ENCODE measurements at places on chromosomes 4 and X. TPM values are rescaled to one million over a fixed set of nuclear protein-coding genes. Genes with fewer than 3 reads are reported as not detected.

- DNase-seq: no peak
Observed at GRCh38 chr4:76581077-76581962, 146.3 kb downstream of the SHROOM3 start.

DNA sequence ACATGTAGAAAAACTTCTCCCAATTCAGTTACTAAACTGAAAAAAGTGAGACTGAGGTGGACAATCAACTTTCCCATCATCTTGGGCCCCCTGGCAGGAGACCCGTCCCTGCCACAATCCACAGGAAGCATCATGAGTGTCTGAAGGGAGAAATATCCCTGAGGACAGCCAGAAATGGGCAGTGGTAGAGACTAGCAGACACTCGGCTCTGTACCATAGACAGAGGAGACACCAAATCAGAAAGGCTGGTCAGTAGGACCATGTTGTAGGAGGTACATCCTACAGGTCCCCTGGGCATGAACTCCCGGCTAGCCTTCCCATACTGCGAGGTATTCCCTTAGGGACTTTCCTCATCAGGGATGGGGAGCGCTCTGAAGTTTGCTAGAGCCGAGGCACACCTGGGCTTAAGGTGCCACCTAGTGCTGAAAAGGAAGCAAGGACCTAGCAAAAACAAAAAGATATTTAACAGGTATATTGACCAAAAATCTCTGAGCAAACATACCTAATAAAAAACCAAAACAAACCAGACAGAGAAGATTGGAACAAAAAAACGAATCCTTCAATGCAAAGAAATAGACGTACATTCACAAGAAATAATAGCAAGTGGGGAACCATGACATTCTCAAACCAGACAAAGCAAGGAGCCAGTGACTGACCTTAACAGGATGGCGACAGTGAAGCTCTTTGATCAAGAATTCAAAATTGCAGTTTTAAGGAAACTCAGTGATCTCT is 55.6 kb downstream of the HAUS3 start:
- no peak for DNase-seq

The XAGE1A gene
- total RNA-seq: not detected

- DNase-seq: no peak
Observed at GRCh38 chr4:139278912-139279759, 889 bp downstream of the MGARP start.

The HS3ST1 gene
- 3.8 TPM for total RNA-seq

DNA sequence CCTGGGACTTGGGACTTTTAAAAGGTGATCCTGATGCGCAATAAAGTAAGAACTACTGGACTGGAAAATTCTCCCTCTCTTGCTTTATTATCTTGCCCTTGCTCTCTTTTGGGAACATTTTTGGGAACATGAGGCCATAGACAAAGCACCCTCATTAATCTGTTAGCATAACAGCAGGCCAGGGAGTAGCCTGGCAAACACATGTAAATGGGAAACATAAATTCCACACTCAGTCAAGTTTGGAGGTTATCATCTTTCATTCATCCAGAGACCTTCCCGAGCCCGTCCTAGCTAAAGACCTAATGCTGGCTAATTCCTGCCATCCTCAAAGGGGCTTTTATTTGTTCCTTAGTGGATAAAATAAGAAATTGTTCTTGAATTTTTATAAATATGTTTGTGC is 162.8 kb upstream of the ARX start:
- DNase-seq: no peak

GRCh38 chrX:14501327-14501726 is 28.0 kb upstream of the GLRA2 start:
- no peak for DNase-seq

DNA sequence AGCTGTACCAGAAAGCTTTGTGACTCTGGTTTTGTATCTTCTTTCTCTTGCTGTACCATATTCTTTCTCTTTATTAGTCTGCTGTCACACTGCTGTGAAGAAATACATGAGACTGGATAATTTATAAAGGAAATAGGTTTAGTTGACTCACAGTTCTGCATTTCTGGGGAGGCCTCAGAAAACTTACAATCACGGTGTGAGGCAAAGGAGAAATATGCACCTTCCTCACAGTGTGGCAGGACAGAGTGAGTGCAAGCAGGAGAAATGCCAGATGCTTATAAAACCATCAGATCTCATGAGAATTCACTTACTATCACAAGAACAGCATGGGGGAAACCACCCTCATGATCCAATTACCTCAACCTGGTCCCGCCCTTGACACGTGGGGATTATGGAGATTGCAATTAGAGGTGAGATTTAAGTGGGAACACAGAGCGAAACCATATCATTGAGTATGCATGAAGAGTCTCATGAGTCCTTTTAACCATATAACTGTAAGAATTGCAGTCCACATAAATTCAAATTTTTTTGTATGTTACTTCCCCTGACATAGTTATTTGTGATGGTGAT is 67.4 kb upstream of the INPP4B start:
- no peak for DNase-seq

DNA sequence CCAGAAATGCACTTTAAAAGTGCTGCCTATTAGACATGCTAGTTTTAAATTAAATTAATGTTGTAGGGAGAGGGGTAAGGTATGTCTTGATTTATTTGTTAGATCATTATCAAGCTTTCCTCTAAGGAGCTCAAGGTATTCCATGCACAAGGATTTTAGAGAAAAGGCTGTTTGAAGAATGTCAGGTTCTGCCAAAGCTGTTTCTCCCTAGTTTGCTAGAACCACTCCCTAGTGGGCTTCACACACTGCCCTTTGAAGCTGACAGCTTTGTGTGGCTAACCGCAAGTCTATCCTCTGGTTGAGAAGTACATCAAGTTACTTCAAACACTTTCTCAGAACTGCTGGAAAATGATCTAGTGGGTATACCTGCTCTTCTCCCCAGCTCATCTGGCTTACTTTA is 32.3 kb downstream of the RASL11B start:
- DNase-seq: no peak

DNA sequence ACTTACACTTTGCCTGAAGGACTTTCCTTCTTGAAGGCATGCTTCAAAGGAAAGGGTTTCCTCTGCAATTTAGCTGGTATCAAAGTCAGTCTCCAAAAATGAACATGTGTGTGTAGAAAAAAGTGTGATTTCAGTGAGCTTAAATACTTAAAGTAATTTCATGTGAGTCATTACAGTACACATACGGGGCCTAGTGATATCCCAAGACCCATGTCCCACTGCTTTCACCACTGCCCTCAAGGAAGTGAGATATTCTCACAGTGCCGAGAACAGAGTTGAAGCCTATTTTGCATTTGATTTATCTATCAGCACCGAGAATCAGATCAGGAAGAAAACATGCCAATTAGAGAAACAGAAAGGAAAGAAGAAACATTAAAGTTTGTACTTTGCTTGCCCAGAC is 61.0 kb downstream of the CHST7 start:
- DNase-seq: no peak

GRCh38 chr4:83272900-83273299 is 11.7 kb downstream of the COQ2 start:
- no peak for DNase-seq

- no peak for DNase-seq
Observed at GRCh38 chrX:682892-683291, 52.3 kb downstream of the SHOX start.

The CT83 gene
- not detected for total RNA-seq

GRCh38 chr4:78666830-78667258 is 109.3 kb upstream of the BMP2K start:
- no peak for DNase-seq

DNA sequence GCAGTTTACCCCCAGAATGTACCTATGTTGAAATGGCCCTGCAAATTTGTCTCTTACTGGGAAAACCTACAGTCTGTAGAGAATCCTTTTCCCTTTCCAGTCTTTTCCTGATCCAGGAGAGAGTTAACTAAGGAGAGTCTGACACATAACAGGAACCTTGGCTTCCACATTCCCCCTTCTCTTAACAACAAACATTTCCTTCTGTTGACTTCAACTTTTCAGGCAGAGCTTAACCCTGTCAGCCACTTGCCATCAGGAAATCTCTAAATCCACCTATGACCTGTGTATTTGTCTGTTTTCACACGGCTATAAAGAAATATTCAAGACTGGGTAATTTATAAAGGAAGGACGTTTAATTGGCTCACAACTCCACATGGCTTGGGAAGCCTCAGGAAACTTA is 45.6 kb upstream of the GPR78 start:
- DNase-seq: no peak

The RBM3 gene
- 157 TPM for total RNA-seq

DNA sequence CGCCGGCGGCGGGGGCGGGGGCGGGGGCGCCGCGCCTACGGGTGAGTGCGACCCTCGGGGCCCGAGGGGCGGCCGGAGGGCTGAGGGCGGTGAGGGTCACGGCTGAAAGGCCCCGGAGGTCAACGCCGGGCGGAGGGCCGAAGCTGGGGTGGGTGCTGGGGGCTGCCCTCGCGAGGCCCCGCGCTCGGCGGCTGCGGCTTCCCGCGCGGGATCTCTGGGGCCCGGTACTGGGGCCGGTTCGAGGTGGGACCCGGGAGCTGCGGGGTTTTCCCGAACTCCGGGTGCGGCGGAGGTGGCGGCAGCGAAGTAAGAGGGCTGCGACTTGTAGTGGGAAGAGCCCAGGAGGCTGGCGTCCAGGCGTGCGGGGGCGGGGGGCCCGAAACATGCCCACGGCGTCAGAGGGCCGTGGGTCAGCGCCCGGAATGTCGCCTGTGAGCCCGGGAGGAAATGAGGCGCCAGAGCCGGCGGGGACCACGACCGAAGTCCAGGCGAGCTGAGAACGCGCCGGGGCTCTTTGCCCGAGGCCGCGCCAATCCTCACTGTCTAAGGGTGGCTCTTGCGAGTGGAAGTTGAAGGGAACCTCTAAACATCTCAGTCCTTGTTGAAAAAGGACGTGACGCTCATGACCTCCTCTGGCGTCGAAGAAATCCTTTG is 407 bp downstream of the IL13RA1 start:
- DNase-seq: peak; percentile 67

The VCX gene
- total RNA-seq: not detected

The MXRA5 gene
- total RNA-seq: 7.0 TPM

The SPATA18 gene
- total RNA-seq: 24.7 TPM

The F8 gene
- 37.5 TPM for total RNA-seq

DNA sequence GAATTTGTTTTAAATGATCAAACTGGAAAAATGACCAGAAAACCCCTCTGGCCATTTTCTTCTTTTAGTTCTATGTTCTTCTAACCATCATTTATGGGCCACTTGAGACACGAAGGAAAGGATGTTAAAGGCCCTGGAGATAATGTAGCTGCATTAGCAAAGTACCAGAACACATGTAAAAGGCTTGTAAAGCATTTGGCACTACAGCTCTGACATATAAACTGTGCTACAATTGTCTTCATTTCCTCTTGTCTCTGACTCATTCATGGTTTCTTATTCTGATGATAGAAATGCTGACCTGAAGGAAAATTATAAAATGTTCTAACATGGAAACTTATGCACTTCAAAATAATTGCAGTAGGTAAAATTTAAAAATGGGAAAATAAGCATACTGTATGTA is 388.7 kb downstream of the FAT4 start:
- no peak for DNase-seq

GRCh38 chrX:11215191-11215921 is 77.9 kb upstream of the AMELX start:
- DNase-seq: no peak

The ATP8A1 gene
- total RNA-seq: 84.7 TPM

DNA sequence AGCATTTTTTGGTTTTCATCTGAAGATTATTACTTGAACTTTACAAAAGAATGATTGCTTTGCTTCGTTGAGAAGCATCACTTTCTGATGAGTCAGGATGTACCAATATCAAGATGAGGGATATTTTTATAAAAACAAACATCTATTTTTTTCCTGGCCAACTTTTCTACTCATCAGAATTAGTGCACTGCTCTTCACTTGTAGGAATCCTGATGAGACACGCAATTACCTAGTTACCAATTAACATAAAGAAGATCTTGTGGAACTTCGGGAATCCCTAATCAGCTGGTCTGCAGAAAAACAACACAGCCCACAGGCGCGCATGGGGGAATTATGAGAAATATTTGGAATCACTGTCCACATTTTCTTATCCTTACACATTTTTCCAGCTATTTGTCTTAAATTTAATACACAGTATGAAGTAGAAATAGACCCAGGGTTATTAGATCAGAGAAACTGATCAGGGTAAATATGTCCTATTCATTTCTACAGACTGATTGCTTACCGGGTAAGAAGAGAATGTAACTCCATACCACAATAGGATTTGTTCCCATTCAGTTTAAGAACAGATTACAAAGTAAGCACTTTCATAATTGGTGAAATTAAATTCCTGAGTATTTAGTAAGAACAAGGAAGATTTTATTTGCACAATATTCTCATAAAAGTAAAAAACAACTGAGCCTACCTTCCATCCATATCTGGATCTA is 50.9 kb downstream of the MFAP3L start:
- no peak for DNase-seq

- DNase-seq: no peak
Observed at GRCh38 chr4:153934688-153935017, 145.8 kb upstream of the SFRP2 start.

- DNase-seq: no peak
Observed at GRCh38 chr4:111031596-111031995, 408.7 kb upstream of the PITX2 start.

DNA sequence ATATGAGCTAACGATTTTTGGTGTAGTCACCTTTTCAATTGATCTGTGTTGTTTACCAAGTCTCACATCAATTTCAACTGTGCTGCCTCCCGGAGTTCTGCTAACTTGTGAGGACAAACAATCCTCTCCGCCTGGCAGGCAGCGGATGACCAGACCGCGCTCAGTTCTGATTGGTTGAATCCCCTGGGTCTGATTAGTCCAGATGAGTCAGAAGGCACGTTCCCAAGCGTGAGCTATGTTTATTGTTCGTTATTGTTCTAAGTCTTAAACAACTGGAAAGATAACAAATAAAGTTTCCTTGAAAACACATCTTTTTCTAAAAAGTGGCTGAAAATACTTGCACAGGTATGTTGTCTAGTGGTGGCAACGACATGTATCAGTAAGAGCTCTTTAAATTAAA is 37.9 kb upstream of the TRPC3 start:
- no peak for DNase-seq

The DMRTC1B gene
- total RNA-seq: 0.53 TPM

GRCh38 chr4:142396279-142396678 is 449.8 kb downstream of the INPP4B start:
- DNase-seq: no peak

The MID1 gene
- 24.9 TPM for total RNA-seq

The KCNE5 gene
- not detected for total RNA-seq

The FREM3 gene
- 0.38 TPM for total RNA-seq

DNA sequence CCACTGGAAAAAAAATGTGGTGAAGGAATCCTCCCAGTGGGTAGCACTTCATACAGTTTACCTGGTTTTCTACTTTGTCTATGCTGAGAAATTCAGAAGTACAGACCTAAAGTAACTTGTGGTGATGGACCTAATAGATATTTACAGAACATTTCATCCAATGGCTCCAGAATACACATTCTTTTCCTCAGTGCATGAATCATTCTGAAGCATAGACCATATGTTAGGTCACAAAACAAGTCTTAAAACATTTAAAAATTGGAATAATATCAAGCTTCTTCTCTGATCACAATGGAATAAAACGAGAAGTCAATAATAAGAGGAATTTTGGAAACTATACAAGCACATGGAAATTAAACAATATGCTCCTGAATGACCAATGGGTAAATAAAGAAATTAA is 450.1 kb upstream of the INTU start:
- DNase-seq: no peak

The SMIM10L2A gene
- 1.7 TPM for total RNA-seq

The FAT4 gene
- total RNA-seq: 15.2 TPM

The BST1 gene
- total RNA-seq: 17.8 TPM

Measured in lower lobe of right lung (tissue), 2 donors.